Stimulated activated CD8-positive, alpha-beta memory T cell treated with anti-CD3 and anti-CD28 coated beads, Interleukin-4, amount 100 ng/mL, for 48 hours (primary cell): ENCODE measurements at places on chromosomes 2 and 18.

DNA sequence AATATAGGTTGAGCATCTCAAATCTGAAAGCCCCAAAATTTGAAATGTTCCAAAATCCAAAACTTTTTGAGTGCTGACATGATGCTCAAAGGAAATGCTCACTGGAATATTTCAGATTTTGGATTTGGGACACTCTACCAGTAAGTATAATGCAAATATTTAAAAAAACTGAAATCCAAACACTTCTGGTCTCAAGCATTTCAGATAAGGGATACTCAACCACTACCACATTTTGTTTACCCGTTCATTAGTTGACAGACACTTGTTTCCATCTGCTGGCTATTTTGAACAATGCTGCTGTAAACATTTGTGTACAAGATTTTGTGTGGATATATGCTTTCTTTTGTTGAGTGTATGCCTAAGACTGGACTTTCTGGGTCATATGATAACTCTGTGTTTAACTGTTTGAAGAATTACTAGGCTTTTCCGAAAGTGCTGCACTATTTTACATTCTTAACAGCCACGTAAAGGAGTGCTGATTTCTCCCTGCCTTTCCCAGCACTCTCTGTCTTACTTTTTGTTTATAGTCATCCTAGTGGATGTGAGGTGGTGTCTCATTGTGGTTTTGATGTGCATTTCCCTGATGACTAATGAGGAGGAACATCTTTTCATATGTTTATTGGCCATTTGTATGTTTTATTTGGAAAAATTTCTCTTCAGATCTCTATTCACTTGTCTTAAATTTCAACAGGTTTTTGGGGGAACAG, 19.5 kb upstream of the DCDC2C start:
- no peak for DNase-seq

GRCh38 chr2:8394131-8394530, 287.7 kb upstream of the ID2 start:
- DNase-seq: no peak

DNA sequence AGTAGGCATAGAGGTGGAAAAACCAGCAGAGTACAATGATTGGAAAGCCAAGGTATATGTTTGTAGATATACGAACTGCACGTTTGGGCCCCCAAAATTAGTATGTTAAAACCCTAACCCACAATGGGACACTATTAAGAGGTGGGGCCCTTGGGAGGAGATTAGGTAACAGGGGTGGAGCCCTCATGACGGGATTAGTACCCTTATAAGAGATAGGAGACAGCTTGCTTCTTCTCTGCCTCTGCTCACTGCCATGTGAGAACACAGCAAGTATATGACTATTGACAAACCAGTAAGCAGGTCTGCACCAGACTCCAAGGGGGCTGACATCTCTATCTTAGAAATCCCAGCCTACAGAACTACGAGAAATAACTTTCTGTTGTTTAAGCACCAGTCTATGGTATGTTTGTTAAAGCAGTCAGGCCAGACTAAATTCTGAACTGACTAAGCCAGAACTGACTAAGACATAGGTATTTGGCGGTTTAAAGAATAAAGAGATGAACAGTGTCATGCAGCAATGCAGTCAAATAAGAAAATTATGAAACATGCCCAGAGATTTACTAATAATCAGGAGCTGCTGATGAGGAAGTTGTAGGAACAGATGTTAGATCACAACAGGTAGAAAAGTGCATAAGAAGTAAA, 182.9 kb downstream of the DYM start:
- no peak for DNase-seq

DNA sequence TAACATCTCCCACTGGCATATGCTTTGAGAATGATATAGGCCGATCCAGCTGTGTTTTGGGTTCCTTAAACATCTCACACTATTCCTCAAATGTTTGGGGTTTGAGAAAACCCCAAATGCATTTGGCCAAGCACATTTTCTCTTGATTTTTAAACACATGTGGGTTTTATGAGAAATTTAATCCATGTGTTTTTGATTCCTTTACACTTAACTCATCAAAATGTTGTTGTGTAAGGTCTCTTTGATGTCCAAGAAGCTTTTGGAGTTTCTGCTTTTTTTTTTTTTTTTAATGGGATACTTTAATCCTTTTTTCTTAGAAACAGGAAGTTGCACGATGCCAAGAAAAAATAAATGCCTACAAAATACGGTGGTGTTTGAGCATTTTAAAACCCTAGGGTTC, 339.8 kb upstream of the TCF4 start:
- no peak for DNase-seq

DNA sequence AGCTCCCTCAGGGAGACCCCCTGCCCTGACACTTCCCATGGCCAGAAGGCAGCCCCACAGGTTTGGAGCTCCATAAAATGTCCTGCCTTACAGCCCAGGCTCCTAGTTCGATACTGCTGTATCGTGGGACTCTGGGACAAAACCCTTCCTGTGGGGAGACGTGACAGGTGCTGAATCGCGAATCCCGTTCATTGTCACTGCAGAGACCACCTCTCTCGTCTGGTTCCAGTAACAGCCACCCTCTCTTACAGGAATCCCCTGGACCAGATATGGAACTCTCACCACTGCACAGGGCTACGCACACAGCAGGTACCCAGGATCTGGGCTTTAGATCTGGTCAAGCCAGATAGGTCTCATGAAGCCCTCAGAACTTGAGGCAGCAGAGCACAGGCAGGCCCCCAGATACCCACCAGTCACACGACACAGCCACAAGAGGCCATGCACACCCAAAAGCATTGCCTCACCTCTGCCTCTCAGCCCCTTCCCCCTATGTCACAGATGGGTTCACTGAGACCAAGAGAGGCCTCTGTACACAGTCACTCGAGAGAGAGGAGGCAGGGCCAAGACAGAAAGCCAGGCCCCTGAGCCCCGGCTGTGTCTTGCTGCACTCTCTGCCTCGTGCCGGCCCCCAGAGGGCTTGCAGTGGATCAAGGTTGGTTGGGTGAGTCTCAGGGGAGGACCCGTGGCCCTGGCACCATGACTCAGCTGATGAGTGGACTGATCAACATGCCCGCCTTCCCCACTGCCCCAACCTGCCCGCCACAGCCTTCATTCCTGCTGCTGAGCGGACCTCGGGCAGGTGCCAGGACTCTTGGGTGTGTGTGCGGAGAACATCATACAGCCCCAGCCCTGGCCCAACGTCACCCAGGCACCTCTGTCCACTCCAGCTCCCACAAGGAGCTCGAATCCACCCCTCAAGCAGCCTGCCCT, 7.6 kb downstream of the SDC1 start:
- no peak for DNase-seq

GRCh38 chr2:106032676-106033075, 161.4 kb downstream of the UXS1 start:
- no peak for DNase-seq

- DNase-seq: no peak
Measured at GRCh38 chr2:77484026-77484425, 38.1 kb downstream of the LRRTM4 start.

- no peak for DNase-seq
Measured at GRCh38 chr2:191253476-191253875, 8.3 kb downstream of the MYO1B start.

DNA sequence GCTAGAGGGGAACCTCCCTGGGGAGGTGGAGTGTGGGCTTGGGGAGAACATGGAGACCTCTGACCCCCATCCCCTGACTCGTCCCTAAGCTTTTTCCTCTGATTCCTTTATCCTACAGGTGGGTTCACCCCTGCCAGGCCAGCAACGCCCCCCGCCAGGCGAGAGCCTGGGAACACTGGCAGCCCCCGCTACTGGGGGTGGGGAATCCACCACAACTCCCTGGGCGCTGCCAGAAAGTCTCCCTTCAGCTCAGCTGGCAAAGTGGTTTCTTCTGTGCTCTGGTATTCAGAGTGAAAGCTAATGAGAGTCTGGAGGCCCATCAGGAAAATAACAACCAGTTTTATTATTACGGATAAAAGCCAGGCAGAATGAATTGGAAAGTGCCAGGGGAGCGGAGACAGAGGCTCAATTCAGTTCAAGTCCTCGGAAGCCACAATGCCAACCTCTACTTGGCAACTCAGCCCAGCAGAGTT, 2.8 kb downstream of the DIPK1C start:
- no peak for DNase-seq

- DNase-seq: peak; percentile 80
Measured at GRCh38 chr2:42974721-42975717, 182.6 kb upstream of the HAAO start.

DNA sequence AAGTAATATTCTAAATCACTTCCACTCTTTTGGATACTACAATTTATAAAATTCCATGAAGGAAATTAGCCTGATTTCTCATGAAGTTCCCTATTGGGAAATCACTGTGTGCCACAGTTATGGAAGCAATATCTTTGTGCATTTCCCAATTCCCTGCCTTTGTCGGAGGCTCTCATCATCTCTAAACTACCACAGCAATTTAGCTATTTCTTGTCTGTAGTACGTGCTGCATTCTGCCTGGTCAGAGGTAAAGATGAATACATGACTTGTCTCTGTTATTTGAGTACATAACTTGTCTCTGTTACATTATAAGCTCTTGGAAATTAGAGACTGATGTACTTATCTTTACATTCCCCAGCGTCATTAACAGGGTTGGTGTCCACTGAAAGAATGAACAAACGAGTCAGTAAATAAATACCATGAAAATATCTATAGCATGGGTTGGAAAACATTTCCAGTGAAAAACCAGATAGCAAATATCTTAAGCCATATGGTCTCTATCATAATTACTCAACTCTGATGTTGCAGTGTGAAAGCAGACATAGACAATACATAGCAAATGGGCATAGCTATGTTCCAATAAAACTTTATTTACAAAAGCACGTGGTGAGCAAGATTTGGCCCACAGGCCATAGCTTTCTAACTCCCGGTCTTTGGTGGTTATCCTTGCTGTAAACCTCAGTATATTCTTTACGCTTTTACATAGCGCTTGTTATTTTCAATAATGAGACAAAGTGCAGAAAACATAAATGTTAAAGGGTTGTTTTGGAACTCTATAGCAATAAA, 78.8 kb downstream of the BCL2 start:
- DNase-seq: no peak

DNA sequence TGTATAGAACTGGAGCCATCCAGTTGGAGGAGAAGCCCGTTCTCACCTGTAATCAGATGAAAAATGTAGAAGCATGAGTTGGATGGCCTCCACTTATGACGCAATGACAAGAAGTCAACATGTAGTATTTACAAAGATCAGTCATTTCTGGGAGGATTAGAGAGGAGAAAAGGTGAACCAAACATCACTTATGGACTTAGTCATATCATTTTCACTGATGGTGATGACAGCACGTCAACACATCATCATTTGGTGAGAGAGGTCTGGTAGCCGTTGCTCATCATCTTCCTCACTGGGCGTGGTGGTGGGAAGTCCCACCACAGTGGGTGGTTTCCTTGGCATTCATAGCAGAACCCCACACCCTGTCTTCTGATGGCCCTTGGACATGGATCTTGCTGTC, 264.2 kb upstream of the EPAS1 start:
- peak; percentile 73 for DNase-seq

GRCh38 chr2:153543635-153544071, 65.1 kb upstream of the RPRM start:
- DNase-seq: no peak

- DNase-seq: no peak
Measured at GRCh38 chr2:177917169-177917568, 155.4 kb downstream of the PDE11A start.

- no peak for DNase-seq
Measured at GRCh38 chr2:100548771-100549170, 14.0 kb upstream of the PDCL3 start.

DNA sequence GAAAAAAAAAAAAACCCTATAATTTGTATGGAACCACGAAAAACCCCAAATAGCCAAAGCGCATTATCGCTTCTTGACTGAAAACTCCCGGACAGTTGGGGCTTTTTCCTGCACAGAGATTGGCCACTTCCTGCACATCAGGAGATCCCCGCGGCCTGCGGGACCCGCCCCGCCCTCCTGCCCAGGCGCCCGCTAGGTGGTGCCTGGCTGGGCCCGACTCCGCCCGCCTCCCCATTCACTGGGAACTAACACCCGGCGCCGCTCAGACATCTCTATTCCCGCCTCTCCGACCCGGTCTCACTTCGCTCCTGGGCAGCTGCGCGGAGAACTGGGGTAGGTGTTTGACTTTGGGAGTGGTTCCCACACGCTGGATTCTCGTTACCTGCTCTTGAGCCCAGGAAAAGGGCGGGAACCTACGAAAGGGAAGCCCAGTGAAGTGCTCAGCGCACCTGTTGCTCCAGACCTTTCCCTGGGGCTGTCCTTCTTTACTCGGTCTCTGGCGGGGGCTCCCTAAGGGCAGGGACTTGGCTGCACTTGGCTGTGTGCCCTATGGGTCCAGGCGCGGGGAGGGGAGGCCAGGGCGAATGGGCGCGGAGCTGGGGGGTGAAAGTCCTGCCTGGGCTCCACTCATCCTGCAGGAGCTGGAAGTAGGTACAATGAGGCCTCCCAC, at the start of gene HMSD:
HMSD (plus strand) TSS at position 234 of the 670 bp plus-strand sequence. CDS start 4,155 bp downstream, outside the sequence.
- DNase-seq: peak; percentile 78

GRCh38 chr2:25831746-25832449, 46.4 kb downstream of the ASXL2 start:
- no peak for DNase-seq

- DNase-seq: no peak
Measured at GRCh38 chr2:144578099-144578498, 58.2 kb upstream of the ZEB2 start.

- no peak for DNase-seq
Measured at GRCh38 chr2:234259440-234259839, 208.9 kb downstream of the SPP2 start.

DNA sequence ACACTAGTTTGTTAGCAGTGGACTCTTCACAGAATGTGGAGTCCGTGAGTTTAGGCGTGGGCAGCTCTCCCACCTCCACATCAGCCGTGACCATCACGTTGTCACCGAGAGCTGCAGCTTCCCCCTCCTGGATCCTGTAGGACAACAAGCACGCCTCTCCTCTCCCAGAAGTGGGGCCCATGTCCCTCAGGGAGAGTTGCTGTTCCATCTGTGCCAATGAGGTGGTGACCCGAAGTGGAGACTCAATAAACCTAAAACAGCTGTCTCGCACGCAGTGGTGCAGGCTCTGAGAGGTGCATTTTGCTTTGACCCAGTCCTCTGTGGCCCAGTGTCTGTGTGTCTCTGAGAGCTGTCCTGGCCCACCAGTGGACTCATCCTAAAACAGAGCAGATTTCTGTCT, 456.5 kb upstream of the SOX11 start:
- no peak for DNase-seq

DNA sequence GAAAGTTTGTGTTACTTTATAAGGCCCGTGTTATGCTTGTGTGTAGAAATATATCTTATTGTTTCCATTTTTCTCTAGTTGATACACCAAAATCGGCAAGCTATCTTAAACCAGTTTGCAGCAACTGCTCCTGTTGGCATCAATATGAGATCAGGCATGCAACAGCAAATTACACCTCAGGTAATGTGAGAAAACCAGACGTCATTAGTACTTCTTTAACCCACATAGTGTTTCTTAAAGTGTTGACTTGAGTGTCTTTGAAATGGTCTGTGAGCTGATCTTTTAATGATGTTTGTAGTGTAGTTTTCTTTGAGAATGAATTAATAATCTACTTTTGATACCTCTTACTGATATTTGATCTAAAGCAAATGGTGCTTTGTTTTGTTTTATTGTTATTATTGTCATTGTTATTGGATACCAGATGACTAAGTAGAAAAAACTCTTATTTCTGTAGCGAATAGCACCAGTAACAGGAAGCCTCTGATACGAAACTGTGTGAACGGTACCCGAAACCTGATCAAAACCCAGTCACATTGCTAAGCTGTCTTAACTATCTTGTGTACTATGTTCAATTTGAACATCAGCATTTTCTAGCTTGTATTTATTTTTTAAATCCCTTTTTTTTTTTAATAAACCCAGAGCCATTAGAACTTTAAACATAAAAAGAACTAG, 53.7 kb downstream of the PTRHD1 start:
- DNase-seq: no peak
